ENCODE measurements at places on chromosomes 6 and 20. TPM values are rescaled to one million over a fixed set of nuclear protein-coding genes. Genes with fewer than 3 reads are reported as not detected.

NECAB3 gene
- total RNA-seq: 20.8 TPM

MYLK2 gene
- total RNA-seq: 0.40 TPM

DSE gene
- total RNA-seq: 26.0 TPM

BPIFA1 gene
- not detected for total RNA-seq

- no peak for ATAC-seq
Observed at GRCh38 chr20:12047838-12048432, 130.2 kb downstream of the BTBD3 start.

DNA sequence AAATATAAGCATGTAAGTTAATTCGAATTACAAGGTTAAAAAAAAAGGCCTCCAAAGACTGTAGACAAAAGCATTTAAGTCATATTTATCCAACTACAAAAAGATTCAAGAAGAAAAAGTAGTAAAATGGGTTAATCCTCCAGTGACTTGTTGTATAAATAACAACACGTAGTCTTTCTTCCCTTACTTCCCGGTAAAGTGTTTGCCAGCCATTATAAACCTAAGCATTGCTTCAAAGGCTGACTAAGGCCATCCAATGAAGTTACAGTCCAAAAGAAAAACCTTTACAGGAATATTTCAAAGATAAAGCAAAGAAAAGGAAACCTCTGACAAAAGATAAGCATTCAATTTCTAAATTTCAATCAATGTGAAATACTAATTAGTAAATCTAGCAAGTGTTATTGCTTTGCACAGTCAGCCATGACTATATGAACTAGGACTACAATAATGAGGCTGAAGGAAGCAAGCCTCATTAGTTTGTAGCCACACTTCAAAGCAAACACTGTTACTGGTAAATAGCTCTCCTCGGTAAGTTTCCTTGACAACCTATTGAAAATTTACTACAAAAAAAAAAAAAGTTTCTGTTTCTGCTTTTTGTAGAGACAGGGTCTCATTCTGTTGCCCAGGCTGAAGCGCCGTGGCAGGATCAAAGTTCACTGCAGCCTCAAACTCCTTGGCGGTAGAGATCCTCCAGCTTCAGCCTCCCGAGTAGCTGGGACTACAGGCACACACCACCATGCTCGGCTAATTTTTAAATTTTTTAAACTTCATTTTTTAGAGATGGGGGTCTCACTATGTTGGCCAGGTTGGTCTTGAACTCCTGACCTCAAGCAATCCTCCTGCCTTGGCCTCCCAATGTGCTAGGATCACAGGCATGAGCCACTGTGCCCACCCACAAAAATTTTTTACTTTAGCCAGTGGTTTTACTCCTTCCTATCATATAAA, 46.0 kb downstream of the NUDT3 start:
- ATAC-seq: no peak

All from activated T-helper 17 cell treated with anti-CD3 and anti-CD28 coated beads, Interleukin-2, amount 50 U/mL, for 72 hours (primary cell).